ENCODE measurements at places on chromosomes 5 and 9.

DNA sequence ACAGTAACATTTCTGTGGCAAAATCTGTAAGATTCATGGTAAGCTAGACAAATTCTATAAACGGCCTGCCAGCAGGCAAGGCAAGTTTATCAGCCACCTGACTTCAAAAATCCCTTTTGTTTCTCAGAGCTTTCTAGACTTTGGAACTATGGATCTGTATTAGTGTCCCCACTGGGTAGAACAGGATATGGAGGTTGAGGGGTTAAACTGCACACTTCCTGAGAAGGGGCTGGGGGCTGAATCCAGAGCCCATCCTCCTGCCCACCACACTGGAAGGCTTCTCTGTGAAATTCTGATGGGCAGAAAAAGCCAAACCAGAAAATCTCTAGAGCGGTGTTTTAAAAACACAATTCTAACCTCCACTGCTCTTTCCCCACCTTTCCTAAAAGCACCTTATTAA is 128.7 kb downstream of the ENTREP1 start:
- DNase-seq = no peak

- peak; percentile 9 for DNase-seq
Measured at GRCh38 chr9:116687754-116688135, 640 bp downstream of the TRIM32 start.

- peak; percentile 14 for DNase-seq
Measured at GRCh38 chr9:7105095-7105494, 347.3 kb downstream of the KDM4C start.

GRCh38 chr9:123339666-123340510 is 16.1 kb upstream of the CRB2 start:
- no peak for DNase-seq

- DNase-seq = no peak
Measured at GRCh38 chr5:173556142-173557028, 60.1 kb downstream of the BOD1 start.

GRCh38 chr5:34411470-34412346 is 244.4 kb upstream of the RAI14 start:
- DNase-seq = no peak

- no peak for DNase-seq
Measured at GRCh38 chr9:98373609-98374008, 118.2 kb upstream of the TBC1D2 start.

GRCh38 chr9:2050236-2050635 is 35.1 kb downstream of the SMARCA2 start:
- DNase-seq = no peak

DNA sequence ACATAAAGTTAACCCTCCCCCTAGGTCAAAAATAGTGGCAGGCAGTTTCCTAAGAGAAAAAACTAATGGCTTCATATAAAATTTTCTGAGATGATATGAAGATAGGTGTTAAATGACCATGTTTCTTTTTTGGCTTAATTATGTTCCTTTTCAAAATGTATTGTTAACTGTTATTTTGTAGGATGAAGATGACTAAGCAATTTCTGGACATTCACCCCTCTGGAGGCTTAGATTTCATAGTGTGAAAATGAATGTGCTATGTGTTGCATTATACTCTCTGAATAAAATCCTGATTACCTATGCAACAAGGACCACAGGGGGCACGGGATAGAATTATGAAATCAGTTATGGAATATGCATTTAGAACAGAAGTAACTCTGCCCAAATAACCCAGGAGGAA is 233.5 kb downstream of the MRPS30 start:
- DNase-seq = no peak

DNA sequence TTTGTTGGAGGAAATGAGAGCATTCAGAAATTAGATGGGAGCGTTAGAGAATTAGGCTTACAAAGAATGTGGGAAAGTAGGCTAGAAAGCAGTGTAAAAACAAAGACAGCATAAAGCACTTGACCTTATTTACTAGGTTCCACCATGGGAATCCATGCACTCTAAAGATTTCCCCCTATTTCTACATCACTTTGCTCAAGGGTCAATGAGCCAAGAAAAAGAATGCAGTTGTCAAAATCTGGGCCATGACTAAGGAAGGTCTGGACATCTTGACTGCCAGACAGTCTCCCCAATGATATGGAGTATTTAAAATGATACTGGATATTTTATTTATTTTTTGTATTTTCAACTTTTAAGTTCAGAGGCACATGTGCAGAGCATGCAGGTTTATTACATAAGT is 3.4 kb downstream of the TLR4 start:
- DNase-seq = no peak

- peak; percentile 18 for DNase-seq
Measured at GRCh38 chr5:78983601-78984438, 1.3 kb downstream of the ARSB start.

DNA sequence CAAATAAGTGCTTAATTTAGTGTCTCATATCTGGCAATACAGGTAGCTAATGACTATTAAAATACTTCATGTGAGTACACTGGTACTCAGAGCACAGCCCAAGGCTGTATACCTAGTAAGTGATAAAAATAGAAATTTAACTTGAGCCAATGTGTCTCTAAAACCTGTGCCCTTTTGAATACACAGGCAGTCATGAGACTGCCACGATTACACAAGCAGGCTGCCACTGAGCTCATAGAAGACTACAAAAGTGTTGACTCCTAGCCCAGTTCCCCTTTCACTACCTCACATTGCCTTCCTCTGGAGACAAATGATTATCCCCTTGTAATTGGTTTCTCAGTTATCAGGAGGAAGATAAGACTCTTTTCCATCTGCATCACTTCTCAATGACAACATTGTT is 66.3 kb upstream of the PAPPA start:
- DNase-seq = peak; percentile 89

GRCh38 chr5:123943151-123943550 is 431.2 kb downstream of the CSNK1G3 start:
- DNase-seq = no peak

- DNase-seq = no peak
Measured at GRCh38 chr5:27900761-27901160, 862.4 kb upstream of the CDH9 start.

DNA sequence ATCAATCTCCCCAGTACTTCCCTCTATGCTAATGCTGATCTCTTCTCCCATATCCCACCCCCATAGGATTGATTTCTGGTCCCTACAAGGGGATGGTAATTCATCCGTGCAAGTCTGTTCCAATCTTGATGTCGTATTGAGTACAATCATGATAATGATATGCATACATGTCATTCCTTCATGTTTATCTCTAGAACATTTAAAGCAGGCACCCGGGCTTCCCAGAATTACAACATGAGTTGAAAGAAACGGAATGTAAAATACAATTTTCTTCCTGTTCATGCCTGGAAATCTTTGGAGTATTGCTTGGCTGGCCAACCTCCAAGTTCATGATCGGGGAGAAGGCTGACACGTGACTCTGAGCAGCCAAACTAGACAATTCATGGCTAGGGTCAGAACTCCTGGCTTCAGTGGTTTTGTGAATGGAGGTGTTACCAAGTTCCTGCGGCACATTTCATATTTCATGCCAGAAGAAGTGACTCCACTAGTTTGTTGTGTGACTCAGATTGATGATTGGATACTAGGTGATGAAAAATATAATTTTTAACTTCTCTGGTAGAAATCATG is 66.6 kb downstream of the C9orf152 start:
- DNase-seq = no peak

GRCh38 chr5:99386406-99387077 is 457.7 kb upstream of the CHD1 start:
- DNase-seq = no peak

DNA sequence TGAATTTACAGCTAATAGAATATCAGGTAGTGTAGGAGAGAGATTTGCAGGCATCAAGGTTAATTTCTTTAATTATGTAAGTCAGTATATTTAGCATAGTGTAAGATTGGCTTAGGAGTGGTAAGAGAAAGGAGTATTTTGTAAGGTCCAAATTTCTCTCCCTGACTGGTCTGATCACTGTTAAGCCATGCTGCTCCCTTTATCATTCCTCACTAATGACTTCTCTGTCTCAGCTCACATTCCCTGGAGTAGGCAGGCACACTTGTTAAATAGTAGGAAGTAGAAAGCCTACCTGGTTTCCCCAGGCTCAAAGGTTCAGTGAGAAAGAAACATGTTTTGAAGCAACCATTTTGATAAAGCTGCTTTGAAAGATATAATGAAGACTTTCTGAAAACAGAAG is 90.7 kb downstream of the SMIM15 start:
- DNase-seq = peak; percentile 41

DNA sequence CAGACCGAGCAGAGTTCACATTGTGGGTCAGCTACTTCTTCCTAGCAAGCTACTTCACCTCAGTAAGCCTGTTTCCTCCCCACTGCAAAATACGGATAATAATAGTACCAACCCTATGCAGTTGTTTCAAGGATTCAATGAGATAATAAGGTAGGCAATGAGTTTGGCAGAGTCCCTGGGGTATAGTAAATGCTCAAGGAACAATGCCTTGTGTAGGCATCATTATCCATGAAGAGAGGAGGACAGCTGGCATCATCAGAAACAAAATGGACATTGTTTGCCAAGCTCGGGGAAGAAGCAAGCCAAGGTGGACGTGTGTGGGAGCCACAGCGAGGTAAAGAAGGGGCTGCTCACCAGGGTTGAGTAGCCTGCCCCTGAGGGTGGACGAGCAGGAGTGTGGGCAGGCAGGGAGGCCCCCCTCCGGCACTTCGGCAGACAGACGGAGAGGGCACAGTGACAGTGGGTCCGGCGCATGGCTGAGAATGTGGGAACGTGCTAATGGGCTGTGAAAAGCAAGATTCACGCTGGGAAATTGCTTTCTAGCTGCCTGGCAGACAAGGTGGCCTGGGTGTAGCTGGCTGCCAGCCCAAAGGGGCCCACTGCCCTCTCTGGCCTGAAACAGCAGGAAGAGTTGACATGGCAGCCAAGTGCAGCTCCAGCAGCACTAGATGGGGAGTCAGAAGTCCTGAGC is 10.1 kb downstream of the CAMK2A start:
- no peak for DNase-seq

GRCh38 chr9:1383899-1384455 is 333.8 kb downstream of the DMRT2 start:
- no peak for DNase-seq

DNA sequence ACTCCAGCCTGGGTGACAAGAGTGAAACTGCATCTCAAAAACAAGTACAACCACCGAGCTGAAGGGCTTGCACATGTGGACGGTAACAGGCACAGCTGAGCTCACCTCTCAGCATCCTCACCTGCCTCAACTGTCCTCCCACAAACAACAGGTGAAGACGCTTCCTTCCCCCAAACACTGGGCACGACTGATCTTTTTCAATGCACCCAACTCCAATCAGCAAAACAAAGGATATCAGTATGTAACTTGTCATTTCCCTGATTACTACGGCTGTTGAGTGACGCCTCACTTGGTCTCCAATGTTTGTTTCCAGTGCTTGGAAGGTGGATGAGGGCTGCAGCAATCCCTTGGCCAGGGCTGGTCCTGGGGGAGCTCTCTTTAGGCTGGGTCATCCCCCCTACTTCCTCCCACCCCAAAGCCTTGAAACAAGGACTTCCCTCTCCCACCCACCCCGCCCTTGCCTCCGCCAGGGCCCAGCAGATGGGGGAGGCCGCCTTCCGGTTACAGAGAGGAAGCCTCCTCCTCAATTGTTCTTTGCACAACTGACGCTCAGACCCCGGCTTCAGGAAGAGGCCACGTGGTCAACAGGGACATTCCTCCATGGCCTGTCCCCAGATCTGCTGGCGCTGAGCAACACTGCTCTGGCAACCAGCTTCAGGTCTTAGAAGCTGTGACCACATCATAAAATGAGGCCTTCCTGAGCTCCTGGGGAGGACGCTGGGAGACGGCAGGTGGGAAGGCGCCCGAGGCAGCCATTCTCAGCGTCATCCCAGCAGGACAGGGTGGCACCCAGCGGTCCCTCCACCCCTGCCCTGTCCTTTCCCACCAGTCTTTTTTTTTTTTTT is 5.9 kb downstream of the FAM78A start:
- DNase-seq = peak; percentile 32

DNA sequence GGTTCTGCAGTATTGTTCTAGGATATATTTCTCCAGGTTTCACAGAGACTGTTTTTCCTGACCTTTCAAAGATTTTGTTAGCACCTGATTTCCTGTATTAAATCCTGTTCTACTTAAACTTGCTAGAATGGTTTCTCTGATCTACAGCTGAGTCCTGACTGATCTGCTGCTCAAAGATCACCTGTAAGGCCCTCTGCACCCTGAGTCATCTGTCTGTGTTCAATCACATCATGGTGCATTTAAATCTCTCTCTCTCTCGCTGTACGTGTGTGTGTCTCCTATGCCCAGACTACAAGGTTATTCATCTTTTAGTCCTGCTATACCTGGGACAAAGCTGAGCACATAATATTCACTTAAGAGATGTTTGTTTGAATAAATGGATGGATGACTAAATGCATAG is 13.3 kb upstream of the C5orf63 start:
- no peak for DNase-seq
